ENCODE measurements at places on chromosomes 16 and 17.

- no peak for DNase-seq
Measured at GRCh38 chr17:64064331-64064730, 43.9 kb upstream of the ICAM2 start.

DNA sequence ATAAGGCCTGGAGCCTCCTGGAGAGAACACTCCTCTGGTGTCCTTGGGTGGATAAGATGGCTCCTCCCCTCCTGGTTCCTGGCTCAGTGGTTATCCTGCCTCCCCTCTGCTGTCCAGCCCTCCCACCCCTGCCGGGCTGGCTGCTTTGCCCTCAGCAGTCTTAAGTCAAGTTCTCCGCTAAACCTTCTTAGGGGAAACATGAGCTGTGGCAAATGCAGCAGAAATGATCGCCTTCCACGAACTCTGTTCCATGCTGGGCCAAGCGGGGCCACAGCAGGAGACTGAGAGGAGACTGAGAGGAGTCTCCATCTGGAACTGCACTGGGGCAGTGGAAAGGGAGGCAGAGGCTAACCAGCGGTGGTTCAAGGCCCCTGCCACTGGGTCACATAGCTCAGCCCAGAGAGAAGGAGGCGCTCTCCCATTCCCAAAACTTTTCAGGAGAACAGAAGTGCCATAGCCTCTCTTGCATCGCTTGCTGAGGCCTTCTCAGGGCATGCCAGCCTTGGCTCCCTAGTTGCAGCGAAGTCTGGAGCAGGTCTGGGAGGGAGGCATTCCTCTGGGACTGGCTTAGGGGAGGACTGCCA lies 26.9 kb downstream of the TNS4 start:
- DNase-seq = no peak

DNA sequence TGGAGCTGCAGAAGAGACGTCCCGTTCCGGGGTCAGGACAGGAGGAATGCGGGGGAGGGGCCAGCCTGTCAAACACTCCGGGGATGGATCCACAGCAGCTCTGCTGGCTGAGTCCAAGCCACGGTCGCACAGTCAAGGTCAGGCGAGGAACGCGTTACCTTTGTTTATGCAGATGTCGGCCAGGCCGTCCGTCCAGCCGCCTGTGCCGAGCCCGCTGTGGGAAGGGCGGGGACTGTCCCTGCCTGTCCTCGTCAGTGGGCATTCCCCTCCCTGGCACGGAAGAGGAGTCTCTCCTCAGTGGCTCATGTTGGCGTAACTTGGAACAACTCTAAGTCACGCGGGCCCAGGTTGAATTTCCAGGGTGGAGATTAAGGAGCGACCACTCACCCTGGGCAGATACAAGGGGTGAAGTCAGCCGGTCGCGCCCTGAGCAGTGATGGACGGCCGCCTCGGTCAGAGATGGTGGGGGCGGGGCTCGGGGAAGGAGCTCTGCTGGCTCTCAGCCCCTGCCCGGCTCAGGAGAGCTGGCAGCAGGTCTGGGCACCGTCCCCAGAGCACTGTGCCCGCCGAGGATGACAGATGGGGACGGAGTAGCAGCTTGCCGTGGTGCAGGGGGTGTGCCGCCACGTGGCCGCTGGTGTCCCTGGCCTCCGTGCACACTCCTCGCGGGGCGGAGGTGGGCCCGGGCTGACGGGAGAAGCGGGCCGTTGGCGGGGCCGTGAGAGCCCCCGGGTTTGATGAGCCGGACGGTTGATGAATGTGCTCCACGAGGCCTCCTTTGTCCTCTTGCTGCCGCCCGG lies 7.3 kb downstream of the CACNA1H start:
- DNase-seq = no peak

DNA sequence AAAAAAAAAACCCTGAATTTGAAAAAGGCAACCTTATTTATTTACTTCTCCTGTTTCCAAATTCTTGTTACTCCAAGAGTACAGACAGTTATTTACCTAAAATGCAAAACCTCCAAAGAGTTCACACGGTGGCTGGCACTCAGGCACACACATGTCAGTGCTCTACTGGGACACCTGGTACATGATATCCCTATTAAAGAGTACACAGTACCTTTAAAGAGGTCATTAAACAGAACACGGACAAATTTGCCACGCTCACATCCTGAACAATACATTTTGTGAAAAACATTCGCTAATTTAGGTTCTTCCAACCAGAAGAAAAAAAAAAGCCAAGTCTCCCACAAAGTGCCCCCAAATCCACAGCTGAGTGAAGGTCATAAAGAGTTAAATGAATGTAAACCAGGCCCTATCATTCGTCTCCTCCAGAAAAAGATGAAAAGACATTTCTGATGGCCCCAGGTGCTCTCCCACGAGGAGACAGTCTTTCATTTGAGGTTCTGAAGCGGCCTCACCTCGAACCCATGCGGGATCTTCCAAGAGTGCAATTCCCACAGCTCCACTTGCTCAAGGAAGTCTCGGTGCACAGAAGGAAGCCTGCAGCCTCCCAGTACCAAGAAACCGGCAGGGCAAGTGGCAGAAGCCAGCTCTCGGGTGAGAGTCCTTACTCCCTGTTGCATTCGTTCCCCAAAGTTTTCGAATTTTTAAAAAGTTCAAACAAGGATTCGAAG lies 993 bp downstream of the ERN1 start:
- DNase-seq = no peak

GRCh38 chr16:745739-746138 lies 4.9 kb upstream of the CIAO3 start:
- no peak for DNase-seq

DNA sequence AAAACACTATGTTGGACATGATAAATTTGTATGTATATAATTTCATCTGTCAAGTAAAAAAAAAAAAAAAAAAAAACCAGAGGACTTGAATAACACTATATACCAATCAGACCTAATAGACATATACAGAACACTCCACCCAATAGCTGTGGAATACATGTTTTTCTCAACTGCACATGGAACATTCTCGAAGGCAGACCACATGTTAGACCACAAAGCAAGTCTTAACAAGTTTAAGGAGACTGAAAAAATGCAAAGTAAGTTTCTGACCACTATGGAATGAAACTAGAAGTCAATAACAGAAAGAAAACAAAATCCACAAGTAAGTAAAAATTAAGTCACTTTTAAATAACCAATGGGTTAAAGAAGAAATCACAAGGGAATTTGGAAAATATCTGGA lies 8.4 kb upstream of the CNTNAP4 start:
- DNase-seq = no peak

- DNase-seq = no peak
Measured at GRCh38 chr16:85611194-85611443, 2.0 kb upstream of the GSE1 start.

DNA sequence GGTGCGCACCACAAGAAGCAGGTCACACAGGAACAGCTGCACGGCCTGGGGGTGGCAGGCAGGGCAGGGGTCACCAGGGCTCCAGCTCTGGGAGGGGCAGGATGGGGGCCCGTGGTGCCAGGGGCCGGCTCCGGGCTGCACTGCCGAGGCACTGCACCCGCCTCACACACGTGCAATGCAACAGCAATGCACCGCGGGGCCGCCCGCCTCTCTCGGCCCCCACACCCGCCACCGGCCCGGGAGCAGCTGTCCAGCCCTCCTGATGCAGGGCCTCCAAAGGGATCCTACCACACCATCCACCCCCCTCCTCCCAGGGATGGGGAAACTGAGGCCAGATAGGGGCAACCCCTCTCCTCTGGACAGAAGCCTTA lies 23.1 kb downstream of the SREBF1 start:
- DNase-seq = no peak

- no peak for DNase-seq
Measured at GRCh38 chr16:46986896-46987295, 13.4 kb upstream of the DNAJA2 start.

DNA sequence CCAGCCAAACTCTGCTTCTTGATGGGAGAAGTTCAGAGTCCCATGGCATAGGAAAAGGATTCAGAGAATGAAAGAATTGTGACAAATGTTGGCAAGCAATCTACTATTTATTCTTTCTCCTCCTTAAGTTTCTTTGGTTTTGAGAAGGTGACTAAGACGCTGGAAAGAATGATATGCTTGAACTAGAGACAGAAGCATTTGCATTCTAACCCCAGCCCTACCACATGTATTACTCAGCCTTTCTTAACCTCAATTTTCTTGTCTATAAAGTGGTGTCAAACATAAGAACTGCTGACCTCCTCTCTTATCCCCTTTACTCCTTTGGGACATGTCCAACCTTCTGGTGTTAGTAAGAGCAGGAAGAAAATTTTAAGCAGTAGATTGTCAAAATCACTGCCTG lies 124.7 kb downstream of the HS3ST2 start:
- no peak for DNase-seq

DNA sequence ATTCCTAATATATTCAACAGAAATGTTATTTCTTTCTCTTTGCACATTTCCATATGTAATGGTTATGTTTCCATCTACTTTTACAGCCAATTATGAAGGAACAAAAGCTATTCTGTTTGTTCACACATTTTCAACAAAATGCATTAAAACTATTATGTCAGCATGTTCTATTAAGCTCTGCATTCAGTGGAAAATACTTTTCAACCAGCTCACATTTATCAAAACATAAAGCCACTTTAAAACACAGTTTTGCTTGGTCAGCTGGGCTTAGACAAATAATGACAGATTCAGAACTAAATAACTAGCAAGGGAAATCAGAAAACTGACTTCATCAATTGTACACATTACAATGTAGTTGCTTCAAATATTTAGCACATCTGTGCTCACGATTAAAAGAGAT lies 6.9 kb downstream of the SALL1 start:
- no peak for DNase-seq

GRCh38 chr16:30774367-30775130 lies 12.4 kb downstream of the RNF40 start:
- no peak for DNase-seq

DNA sequence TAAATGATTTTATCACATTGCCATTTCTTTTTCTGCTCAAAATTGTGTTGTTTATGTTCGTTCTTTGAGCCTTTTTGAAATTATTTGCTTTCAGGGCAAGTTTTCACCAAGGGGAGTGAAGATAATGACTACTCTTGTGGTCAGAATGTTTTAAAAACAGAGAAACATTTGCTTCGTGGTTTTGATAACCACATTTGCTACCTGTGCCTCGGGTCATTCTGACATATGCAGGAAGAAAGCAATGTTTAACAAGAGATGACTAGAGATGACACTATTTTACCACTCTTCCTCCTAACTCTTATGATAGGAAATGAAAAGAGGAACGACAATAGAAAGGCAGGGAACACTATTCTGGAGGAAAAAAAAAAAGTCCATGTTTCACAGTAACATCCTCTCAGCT lies 1496.5 kb upstream of the GOT2 start:
- no peak for DNase-seq

- DNase-seq = no peak
Measured at GRCh38 chr17:28948342-28948741, 3.0 kb downstream of the PHF12 start.

- DNase-seq = no peak
Measured at GRCh38 chr16:30561089-30561816, 3.1 kb upstream of the ZNF764 start.

DNA sequence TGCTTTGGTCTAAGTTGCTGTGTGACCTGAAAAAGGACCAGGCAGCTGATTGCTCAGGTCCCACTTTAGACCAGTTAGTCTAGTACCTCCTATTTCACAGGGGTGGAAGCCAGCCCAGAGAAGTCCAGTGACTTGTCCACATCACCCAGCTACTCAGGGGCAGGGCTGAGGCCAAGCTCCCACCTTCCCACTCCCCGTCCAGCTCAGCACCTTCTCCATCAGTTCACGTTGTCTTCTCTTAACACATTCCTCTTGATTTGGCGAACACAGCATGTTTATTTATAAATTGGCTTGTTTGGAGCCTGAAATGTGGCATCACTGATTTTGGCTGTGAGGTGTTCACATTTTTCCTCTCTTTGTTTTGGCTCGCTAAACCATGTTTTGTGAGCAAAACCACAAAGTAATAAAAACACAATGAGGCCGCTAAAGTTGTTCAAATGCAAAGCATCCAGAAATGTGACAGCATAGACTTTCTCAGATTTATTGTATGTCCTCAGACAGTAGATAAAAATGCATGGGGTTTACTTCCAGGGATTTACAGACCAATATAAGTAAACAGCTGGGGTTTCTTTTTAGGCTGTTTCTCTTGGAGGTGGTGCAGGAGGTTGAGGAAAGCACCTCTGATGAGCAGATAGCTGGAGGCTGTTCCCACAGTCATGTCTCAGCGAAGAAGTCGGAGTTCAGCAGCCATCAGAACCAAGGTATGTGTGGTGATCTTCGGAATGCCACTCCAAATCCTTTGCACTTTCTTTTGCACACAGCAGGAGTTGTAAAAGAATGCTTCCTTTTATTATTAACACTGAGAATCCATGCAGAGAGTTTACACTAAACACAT lies 88.4 kb downstream of the PLXDC1 start:
- no peak for DNase-seq

DNA sequence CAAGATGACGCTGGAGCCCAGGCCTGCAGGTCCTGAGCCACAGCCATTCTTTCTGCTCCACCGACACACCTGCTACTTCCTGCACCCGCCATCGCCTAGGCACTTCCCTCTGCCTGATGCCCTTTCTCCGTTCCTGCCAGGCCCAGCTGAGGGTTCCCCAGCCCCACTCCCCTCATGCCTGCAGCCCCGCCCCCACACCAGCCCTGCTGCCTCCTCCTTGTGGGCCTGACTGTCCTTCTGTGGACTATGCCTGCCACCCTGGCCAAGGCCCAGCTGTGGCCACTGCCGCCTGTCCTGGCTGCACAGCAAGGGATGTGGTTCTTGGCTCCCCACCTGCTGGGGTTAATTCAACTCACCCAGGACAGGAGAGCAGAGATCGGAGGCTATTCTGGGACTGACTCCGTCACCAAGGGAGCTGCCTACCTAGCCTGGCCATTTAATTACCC lies 7.5 kb downstream of the NATD1 start:
- DNase-seq = no peak

DNA sequence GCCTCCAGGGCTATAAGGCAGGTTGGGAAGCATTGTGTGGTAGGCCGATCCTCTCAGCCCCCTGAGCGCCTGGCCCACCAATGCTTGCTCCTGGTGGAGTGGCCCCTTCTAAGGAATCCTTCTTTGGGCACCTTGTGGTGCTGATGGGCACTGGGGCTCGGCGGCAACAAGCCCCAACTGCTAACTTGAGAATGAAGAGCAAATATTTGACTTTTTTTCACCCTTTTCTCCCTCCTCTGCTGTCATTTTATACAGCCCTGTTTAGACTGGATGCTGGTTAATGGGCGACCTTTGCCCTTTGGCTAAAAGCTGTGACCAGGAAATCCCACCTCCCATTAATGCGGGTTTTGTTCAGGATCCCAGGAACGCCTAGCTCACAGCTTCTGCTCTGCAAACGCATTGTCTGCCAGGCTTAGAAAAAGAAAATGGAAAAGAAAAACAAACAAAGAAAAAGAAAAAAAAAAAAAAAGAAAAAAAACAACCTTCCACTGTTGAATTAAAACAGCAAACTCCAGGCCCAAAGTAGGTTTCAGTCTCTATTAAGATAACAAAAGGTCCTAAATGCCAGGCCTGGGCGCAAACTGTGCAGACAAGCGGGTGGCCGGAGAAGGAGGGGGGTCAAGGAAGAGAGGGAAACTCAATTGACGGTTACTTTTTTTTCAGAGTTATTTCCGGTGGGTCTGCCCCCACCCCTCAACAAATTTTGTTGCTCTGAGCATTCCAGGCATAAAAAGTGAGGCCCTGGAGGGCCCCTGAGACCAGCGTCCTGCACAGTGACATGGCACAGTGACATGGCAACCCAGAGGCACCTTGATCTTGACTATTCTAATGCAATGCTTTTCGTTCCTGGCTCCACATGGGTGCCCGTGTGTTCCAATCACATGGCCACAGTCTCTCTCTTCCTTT lies 301.4 kb downstream of the MAF start:
- DNase-seq = no peak
